ENCODE measurements at places on chromosomes 4 and X.

DNA sequence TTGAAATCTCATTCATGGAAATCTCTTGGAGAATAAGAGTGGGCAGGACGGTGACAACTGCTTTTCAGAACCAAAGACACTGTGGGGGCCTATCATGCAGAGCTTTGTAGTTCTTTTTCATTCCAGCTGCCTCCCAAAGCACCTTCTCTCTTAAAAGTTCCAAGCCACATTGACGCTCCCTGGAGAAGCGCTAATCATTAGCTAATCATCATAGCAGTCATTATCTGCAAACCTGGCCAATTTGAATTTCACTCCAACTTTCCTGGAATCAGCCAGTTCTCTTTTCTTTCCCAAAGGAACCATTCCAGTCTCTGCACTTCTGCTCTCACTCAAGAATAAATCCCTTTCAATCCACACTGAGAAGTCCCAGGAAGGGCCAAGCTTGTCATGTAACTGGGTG, 1144.1 kb upstream of the IGFBP7 start:
- DNase-seq, result no peak

GRCh38 chr4:186037692-186038658, 31.0 kb upstream of the TLR3 start:
- peak; percentile 92 for DNase-seq

GRCh38 chrX:118780509-118780908, 43.1 kb upstream of the ZCCHC12 start:
- no peak for DNase-seq

DNA sequence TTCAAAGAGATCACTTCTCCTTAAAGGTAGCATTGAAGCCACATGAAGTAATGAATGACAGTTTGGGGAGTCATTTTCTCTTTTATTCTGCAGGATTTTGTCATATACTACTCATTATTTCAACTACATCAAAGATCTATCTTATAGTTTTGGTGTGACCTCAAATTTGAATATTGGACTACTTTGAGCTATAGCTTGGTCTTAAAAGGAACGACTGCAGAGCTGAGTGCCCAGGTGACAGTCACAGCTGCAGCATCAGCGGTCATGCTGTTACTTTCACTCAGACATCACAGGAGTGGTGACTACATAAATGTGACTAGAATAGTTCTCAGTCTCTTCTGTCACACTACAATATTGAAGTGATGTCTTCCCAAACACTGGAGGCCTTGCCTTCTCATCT, 10.7 kb upstream of the SPCS3 start:
- no peak for DNase-seq

DNA sequence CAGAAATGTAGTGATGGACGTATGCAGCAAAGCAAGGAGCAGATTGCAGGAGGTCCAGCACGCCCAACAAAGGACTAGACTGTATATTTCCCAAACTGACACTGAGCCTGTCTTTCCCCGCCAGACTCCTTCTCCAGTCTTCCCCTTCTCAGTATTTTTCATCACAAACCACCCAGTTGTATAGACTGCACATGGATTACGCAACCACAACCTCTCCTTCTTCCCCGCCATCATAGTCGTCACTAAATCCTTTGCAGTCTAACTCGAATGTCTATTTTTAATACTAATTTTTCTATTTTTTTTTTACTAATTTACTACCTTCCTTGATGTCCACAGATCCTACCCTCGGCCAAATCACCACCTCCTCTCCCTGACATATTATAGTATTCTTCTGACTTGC, 105.4 kb downstream of the MTNR1A start:
- DNase-seq, result peak; percentile 12

- DNase-seq, result no peak
These were observed 73.3 kb downstream of the TAF1 start for GRCh38 chrX:71439420-71439819.

DNA sequence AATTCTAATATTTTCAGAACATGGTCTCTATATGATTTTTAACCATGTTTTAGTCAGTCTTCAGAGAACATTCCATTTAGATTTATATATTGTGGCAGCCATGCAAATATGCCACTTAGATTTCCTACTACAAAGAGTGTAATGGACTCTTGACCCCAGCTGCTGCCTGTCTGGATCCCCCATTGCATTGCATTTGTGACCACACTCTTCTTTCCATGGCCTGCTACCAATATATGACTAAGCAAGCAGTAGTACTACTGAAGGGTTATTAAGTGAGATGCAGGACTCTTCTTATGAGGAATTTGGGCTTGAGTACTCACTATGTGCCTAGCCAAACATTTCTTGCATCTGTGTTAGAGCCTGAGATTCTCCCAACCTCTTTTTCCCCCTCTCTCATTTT, 306.8 kb downstream of the PDHA2 start:
- no peak for DNase-seq

Measured in KBM-7 (cell line).